ENCODE measurements at places on chromosomes 3 and 15.

DNA sequence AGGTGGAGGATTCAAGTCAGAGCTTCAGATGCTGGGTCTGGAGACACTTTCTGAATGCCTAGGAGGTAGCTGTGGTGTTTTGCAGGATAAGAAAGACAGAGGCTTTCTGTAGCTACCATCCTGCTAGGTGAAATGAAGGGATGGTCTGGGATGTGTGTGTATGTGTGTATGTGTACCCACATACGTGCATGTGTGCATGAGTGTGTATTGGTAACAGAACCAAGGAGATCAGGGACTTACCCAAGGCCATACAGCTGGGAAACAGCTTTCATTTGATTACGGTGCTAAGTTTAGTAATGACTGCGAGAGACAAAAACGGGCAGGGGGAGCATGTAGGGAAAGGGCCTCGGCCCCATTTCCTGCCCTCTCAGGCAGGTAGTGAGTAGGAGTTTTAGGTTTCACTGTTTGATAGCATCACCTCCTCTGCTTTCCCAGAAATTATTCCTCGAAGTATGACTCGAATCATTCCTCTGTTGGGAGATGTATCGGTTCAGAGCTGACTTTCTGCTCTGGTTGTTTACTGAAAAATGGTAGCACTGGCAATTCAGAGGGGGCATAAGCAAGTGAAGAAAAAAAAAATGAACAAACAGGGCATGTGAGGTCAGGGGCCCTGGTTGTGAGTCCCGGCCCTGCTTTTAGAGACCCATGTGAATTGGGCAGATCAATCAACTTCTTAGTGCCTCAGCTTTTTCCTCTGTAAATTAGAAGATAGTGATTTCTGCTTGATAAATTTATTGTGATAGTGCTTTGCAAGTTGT, 130.7 kb downstream of the LPP start:
- DNase-seq, result no peak

GRCh38 chr15:63038926-63039673, 3.4 kb upstream of the TPM1 start:
- no peak for DNase-seq

- DNase-seq, result no peak
Measured at GRCh38 chr3:54026543-54026942, 95.8 kb upstream of the CACNA2D3 start.

DNA sequence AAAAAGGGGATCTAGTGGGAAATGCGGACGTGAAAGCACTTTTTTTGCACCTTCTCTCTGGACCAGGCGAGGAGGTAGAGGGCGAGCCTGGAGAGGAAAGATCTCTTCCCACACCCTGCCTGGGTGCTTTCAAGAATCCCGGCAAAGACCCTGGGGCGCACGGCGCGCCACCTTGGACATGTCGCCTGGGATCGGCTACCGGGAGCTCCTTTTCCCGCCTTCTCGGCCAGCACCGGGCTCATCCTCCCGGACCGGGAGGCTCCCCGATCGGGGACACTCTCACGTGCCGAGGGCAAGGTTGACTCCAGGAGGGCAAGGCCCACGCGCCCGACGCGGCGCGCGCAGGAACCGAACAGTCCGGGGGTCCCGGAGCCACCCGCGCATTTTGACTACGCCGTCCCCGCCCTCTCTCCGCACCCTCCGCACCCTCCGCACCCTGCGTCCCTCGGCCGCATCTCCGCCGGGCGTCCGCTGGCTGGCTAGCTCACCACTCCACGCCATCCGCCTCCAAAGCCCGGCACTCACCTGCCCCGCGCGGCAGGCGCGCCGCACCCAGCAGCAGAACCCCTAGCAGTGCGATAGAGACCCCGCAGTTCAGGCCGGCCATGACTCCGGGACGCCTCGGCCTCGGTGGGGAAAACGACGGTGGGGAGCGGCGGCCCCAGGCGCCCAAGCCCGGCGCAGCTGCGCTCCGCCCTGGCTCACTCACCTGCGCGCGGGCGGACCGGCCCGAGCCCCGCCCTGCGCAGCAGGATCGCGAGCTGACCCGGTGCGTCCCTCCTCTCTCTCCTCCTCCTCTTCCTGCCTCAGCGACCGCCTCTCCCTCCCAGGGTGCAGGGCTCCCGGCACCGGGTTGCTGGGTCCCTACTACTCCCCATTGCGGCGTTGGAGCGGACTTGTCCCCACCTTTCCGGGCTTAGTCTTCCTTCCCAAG, at the start of gene CDCP1:
TSS of gene CDCP1 (minus strand) at position 698 of the 934 bp plus-strand sequence. CDS start at position 607, 91 bp downstream.
- no peak for DNase-seq

DNA sequence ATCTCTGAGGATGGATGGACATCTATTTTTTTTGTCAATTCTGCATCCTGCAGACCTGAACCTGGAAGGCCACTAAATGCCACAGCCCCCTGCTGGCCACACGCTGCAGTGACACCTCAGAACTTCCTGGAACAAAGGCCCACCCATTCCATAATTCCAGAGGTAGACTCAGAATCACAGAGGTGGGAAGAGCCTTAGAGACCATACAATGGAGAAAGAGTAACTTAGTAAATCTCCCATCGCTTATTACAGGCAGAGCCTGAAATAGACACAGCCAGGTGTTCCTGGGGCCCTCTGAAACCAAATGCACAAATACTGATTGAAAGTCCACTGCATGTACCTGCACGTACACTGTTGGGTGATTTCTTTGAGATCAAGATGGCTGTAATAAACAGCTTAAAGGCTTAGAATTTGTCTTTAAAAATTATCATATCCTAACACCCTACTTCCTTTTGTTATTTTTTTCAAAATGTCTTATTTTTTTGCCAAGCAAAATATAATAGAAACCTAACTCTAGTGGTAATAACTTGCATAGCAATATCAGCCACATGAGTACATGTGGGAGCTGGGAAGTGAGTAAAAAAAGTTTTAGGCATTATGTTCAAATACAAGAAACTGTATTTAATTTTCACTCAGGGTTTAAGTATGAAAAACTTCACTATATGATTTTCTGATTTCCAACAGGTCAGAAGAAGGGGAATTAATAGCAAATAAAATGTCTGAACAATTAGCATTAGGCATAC, 62.7 kb downstream of the EOMES start:
- DNase-seq, result peak; percentile 58

DNA sequence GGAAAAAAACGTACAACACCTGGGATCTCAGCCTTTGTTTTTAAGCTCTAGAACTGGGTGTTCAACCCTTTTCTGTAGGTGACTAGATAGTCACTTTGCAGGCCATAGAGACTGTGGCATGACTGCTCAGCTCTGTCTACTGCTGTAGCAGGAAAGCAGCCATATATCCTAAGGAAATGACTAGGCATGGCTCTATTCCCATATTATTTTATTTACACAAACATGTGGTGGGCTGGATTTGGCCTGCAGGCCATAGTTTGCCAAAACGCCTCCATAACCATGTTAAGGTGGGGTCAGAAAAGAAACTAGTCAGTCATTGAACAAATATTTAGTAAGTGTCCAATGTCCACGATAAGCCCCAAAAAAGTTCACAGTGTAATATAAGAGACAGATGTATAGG, 452.5 kb downstream of the MCTP2 start:
- no peak for DNase-seq

DNA sequence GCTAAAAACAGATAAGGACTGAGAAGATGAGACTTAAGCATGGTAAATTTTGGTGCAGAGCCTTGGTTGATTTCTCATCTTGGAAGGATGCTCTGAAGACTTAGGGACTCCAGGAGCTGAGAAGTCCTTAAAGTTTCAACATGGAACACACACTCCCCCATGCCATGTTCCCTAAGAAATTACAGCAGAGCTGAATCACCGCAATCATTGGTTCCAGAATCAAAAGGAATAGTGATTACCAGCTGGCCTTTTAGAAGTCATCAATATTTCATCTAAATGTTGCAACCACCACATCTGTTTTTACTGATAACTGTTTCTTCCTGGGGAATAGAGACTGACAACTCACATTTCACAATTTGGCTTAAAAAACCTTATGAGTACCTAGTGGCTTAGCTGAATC, 229.3 kb downstream of the MINAR1 start:
- no peak for DNase-seq

DNA sequence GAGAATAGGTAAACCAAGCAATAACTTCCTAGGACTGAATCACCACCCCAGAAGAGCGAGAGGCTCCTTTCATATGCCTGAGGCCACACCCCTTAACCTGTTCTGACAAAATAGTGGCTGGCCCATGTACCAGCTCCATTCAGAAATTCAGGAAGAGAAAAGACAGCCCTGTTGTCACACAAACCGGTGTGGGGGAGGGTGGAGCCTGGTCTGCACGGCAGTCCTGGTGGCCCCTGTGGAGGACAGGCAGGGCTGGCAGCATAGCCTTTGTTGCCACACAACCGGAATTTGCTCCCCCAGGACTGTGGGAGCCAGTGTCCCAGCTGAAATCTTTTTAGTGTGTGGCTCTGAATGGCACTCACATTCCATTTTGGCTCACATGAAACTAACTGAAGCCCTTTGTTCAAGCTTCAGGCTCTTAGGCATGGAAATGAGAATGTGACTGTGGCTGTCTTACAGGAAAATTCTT, 23.8 kb downstream of the RLBP1 start:
- no peak for DNase-seq

DNA sequence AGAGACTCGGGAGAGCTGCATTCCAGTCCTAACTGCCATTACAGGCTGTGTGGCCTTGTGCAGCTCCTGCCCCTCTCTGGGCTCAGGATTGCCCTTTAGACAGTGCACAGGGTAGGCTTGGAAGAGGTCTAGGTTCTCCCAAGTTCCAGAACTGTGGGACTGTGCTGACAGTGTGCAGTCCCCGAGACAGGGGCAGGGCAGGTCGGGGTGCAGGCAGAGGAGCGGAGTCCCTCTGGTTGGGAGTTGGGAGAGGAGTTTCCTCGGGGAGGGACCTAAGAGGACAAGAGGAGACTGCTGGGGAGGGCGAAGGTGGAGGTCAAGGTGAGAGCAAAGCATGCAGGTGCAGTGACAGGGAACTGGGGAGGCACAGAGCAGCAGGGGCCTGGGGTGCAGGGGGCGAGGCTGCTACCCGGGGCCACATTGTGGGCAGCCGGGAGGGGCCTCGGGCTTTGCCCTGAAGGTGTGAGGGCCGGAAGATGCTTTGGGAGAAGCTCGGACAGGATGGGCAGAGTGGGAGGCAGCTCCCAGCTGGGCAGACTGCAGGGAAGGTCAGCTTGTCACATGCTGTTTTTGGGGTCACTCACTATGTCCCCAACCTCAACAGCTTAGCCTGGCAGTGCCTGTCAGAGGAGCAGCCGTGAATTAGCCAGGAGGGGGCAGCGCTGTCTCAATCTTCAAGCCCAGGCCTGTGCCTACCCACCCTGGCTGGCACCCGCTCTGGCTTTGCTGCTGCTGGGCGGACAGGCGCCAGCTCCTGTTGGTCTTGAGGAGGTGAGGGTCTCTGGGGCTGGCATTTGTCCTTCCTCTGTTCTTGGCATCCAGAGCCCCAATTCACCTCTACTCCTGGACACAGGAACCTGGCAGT, 15.4 kb upstream of the CSPG4 start:
- peak; percentile 71 for DNase-seq

DNA sequence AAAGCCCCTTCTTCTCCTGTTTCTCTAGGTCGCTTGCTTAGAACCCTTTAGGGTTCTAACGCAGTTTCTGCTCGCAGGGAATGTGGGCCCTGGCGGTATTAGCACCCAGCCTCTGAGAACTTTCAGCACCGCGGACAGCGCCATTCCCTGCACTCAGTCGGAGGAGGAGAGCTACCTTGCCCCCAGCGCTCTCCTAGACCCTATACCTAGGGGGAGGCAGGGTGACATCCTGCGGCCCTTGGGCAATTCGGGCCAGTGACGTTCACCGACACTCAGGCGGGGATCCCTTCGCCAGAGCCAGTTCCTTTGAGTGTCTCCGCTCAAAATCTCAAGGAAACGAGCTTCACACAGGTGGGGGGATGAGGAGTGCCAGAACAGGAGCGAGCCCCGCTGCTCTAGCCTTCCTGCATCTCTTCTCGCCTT, 1.3 kb downstream of the SLC7A14 start:
- DNase-seq, result peak; percentile 39

GRCh38 chr3:156176048-156176447, 55.7 kb downstream of the KCNAB1 start:
- no peak for DNase-seq

DNA sequence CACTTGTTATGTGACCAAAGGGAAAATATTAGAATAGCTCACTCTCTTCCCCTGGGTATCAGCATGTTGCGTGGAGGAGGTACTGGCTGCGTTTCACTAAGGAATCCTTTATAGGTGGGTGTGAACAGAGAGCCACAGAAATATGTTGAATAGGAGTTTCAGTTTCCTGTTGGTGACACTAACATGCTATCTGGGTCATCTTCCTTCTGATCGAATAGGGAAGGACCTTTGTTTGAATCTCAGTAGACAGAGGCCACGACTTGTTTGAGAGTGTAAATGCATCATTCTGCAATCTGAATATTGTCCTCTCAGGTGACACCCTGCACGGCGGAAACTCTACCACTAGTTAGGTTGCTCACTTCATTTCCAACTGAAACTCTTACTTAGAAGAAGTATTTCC, 157.9 kb upstream of the SLC2A2 start:
- peak; percentile 22 for DNase-seq

- DNase-seq, result no peak
Measured at GRCh38 chr3:114974387-114974786, 172.7 kb downstream of the ZBTB20 start.

GRCh38 chr3:123296261-123296660, 94.5 kb downstream of the SEC22A start:
- DNase-seq, result no peak

DNA sequence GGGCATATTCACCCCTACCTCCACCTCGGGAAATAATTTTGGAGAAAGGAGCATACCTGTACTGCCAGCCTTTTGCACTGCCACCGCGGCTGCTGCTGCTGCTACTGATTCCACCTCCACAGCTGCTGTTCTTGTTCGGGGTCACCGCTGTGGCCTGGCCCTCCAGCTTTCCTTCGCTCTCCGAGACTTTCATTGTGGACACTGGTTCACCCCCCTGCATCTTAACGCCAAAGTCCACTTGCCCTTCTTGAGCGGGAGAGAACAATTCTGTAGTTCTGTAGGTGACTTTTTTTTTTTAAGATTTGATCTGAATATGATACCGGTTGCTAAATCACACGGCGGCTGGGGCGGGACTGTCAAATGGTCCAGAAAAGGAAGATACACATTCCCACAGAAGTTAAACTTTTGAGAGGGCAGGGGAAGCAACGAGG, 701 bp downstream of the OSBPL11 start:
- peak; percentile 20 for DNase-seq

GRCh38 chr3:28840976-28841376, 439.9 kb upstream of the RBMS3 start:
- DNase-seq, result no peak

GRCh38 chr3:33833408-33834095, 35.1 kb downstream of the PDCD6IP start:
- no peak for DNase-seq

- DNase-seq, result peak; percentile 32
Measured at GRCh38 chr3:31002730-31003129, 108.3 kb upstream of the GADL1 start.

- DNase-seq, result no peak
Measured at GRCh38 chr15:70379938-70380883, 282.5 kb upstream of the TLE3 start.

GRCh38 chr3:129961141-129961541, 13.4 kb upstream of the TRH start:
- DNase-seq, result peak; percentile 27

Measured in suppressor macrophage treated with lipopolysaccharide for 4 hours (primary cell).